ENCODE measurements at places on chromosomes 1 and 21.

DNA sequence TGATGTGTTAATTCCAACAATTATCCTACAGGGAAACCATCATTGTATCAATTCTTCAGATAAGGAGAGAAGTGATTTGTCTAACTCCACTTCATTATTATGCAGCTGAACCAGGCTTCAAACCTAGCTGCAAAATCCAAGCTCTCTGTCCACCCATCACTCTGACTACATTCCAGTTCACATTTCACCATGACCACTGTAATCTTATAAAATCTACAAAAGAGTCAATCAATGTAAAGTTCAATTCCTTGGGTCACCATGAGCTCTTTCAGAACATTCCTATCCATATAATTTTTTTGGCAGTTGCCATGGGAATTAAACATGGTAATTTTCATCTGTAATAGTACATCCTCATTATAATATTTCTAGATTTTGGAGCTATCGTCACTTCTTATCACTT, 100.9 kb downstream of the PLPPR5 start:
- DNase-seq = no peak

- no peak for DNase-seq
Measured at GRCh38 chr1:59046134-59046533, 250.8 kb upstream of the FGGY start.

DNA sequence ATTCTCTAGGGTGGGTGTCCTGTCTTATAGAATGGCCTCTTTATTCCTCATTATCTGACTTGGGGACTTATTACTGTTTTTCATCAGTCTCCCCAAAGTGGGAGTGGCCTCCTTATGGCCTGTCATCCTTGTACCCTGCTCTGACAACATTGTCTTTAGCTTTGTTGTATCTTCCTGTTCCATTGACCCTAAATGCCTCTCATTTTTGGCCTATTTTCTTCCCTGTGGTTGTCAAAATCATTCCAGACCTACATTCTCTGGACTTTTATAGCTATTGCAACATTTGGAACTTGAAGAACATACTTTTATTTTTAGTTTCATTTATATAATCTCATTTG, 9.7 kb downstream of the SFT2D2 start:
- no peak for DNase-seq

DNA sequence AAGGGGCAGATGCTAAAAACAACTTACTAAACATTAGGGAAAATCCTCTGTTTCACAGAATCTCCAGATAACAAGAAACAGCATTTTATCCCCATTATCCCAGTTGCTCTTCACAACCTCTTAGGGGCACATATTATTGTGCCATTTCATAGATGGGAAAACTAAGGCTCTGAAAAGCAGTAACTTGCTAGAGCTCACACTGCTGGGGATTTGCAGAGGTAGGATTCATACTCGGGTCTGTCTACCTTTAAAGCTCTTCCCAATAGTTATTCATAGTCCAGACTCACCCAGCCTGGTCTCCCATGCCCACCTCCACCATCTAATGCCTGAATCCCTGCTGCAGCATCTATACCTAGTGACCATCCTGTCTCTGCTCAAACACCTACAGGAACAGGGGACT, 67.7 kb downstream of the RRAGC start:
- DNase-seq = no peak

GRCh38 chr1:115199416-115200132, 110.3 kb upstream of the TSPAN2 start:
- no peak for DNase-seq

- DNase-seq = no peak
Measured at GRCh38 chr1:64630611-64631010, 114.3 kb upstream of the RAVER2 start.

DNA sequence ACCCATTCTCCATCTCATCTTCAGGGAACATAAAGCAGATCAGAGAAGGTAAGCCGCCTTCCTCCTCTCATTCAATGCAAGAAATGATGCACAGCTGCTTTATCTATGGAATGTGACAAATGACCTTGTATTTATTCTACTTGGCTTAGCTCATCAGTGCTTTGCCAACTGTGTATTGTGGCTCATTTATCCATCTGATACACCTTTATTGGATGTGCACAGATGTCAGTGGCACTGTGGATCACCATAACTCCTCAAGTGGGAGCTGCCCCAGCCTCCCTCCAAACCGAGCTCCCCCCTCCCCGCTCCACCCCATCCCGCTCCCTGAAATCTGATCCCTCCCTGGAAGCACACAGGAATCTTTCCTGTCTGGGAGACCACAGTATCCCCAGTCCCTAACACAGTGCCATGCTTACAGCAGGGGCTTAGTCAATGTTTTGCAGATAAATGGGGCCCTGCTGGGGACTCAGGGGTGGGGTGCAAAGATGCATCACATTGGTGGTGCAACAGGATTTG, 156.0 kb upstream of the RAB4A start:
- DNase-seq = no peak

- no peak for DNase-seq
Measured at GRCh38 chr1:245054105-245054504, 100.7 kb upstream of the KIF26B start.

DNA sequence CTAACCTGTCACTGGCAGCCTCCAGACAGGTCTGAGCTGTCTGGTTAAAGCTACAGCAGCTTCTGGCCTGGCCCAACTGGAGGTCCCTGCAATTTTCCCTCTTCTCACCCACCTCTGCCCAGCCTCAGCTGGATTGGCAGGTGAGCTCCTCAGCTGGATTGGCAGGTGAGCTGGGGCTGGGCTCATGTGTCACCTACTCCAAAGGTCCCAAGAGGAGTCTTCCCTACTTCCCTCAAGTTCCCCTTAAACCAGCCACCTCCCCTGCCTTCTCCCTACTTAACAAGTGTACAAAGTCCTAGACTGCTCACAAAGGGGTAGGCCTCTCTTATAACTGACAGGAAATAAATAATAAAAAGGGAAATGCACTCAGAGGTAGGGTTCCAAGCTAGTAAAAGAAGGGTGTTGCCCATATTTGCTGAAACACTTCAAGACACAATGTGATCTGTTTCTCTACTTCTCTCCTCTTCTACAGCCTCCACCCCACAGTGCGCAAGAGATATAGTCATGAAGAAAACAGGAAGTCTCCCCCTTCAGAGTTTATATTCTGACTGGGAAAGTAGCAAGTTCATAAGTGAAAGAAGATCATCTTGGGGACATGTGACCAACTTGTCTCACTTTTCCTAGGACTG, at the start of gene GPA33:
Gene GPA33 (minus strand): TSS at position 64 of the 629 bp plus-strand sequence. CDS start 90 bp downstream, outside the sequence.
- DNase-seq = no peak

GRCh38 chr1:68081775-68082283, 31.4 kb upstream of the DIRAS3 start:
- no peak for DNase-seq

- peak; percentile 69 for DNase-seq
Measured at GRCh38 chr21:25385911-25386474, 221.3 kb downstream of the MRPL39 start.

DNA sequence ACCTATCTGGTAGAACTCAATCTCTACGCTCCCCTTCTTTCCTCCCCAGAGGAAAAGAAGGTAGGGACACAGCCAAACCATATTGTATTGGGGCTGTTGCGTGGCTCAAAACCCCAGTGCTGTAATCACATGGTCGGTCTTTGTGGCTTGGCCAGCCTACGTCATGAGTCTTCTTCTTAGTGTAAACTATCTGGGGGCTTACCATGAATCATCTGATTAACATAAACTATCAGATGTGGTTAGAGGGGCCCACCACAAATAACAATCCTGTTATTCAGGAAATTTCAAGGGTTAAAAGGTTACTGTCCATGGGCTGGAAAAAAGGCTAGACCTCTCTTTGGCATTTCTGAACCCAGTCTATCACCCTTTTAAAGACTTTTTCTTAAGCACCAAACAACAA, 49.5 kb upstream of the GPR52 start:
- no peak for DNase-seq

- no peak for DNase-seq
Measured at GRCh38 chr1:225911191-225912130, 12.6 kb downstream of the PYCR2 start.

DNA sequence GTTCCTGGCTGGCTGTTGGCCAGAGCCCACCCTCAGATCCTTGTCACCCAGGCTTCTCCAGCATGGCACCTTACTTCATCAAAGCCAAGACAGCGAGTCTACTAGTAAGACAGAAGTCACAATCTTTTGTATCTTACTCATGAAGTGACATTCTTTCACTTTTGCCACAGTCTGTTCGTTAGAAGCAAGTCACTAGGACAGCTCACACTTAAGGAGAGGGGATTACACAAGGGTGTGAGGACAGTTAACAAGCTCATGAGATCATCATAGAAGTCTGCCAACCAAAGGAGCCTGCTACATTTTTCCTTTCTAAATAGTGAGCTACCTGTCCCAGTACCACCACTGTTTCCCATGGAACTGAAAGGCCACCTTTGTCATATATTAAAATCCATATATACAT, 61.5 kb downstream of the PACC1 start:
- no peak for DNase-seq

- DNase-seq = no peak
Measured at GRCh38 chr1:173421286-173421685, 55.8 kb upstream of the PRDX6 start.

- no peak for DNase-seq
Measured at GRCh38 chr1:17798799-17799382, 43.8 kb downstream of the ACTL8 start.

- no peak for DNase-seq
Measured at GRCh38 chr1:21495225-21495820, 13.9 kb upstream of the ALPL start.

- DNase-seq = no peak
Measured at GRCh38 chr1:219990782-219991510, 55.4 kb downstream of the EPRS1 start.

- no peak for DNase-seq
Measured at GRCh38 chr1:116791727-116792126, 37.5 kb downstream of the CD2 start.

DNA sequence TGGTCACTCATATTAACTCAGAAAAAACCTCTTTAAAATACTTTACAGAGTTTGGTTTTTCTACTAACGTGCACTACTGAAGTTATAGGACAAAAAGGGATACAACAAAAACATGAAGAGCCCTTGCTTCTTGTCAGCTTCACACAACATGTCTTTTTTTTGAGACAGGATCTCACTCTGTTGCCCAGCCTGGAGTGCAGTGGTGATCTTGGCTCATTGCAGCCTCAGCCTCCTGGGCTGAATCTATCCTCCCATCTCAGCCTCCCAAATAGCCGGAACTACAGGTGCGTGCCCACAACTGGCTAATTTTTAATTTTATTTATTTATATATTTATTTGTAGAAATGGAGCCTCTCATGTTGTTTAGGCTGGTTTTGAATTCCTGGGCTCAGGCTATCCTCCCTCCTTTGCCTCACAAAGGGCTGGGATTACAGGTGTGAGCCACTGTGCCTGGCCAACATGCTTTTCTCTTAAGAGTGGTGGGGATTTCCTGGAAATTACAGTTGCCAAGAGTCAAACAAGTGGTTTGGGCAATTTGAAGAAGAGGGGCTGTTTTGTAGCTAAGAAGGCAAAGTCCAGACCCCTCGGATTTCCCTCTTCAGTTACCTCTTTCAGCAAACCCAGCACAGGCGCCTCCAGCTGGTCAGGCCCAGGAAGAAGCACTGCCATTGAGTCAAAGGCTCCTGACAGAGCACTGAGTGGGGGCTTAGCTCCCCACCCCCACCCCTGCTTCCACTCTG, 6.4 kb upstream of the SMPDL3B start:
- DNase-seq = no peak

Measured in K562 (cell line).